ENCODE measurements at places on chromosomes 4 and X.

DNA sequence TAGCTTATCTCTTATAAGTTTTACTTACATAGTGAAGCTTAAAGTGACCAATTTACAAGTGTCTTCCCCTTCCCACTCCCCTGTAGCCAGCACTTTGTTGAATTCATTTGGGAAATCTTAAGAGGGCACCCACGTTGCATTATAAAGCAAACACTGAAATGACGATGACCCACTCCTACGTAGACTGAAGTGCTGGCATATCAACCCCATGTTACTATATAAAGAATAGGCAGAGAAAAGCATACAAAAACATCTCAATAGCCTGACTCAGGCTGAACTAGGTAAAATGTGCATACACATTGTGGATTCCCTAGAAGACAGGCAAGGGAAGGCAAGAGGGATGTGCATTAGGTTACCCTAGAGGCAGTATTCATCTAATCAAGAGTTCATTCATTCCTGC, 313.4 kb downstream of the TENM3 start:
- no peak for DNase-seq

- no peak for DNase-seq
Observed at GRCh38 chr4:52019936-52020657, at the start of gene LRRC66. Gene LRRC66, minus strand, starts transcription at chr4:52020363. Its CDS starts 2,750 bp downstream, at chr4:52017613.

DNA sequence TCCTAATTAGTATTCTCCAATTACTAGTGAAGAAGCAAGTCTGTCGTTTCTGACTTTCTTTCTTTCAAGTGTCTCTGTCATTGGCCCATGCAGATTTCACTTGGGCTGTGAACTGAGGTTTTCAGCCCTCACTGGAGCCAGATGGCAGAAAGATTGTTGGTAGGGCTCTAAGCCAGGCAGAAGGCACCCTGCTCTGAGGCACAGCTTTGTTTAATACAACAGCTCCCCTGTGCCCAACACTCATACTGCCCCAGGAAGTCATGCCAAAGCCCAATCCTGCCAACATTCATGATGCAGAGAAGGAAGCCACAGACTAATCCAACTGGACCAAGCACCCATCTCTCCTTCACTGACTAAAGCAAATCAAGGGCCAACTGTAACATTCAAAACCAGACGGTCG, 117.1 kb upstream of the FRG1 start:
- no peak for DNase-seq

DNA sequence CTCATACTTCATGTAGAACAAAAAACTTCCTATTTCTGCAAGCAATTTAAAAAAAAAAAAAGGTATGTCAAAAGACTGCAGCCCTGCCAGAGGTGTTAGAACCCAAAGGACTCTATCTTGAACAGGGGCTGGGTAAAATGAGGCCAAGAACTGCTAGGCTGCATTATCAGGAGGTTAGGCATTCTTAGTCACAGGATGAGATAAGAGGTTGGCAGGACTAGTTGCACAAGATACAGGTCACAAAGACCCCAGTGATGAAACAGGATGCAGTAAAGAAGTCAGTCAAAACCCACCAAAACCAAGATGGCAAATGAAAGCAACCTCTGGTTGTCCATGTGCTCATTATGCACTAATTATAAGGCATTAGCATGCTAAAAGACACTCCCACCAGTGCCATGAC, 104.1 kb downstream of the ANOS1 start:
- DNase-seq: no peak

GRCh38 chr4:83454686-83455085, 937 bp downstream of the HELQ start:
- DNase-seq: no peak

GRCh38 chr4:12716896-12717295, 767.2 kb downstream of the RAB28 start:
- DNase-seq: no peak

GRCh38 chr4:20787940-20788665, 87.8 kb downstream of the PACRGL start:
- DNase-seq: no peak

DNA sequence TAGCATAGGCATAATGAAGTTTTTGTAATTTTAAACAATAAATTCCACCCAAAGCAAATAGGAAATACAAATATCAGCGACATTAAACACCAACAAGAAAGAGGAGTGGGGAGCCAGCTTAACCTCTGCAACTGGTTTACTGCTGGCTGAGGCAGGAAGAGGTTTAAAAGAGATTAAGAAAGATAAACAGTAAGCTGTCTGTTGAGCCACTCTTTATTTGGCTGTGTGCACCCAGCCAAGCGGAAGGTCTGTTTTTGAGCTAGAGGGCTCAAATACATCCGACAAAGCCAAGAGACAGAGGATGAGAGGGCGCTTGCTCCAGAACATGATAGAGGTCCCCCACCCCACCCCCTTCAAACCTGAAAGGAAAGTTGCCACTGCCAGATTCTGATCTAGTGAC, 191.4 kb downstream of the MGST2 start:
- DNase-seq: no peak
